Esophagus muscularis mucosa (tissue), 4 donors: ENCODE measurements at places on chromosomes 5 and 9. TPM values are rescaled to one million over a fixed set of nuclear protein-coding genes. Genes with fewer than 3 reads are reported as not detected.
A peak's percentile ranks its signal among the peaks of the same experiment; 100 is the strongest.

GRCh38 chr9:92734931-92735635, 29.6 kb downstream of the BICD2 start:
- peaks cover 70% of the 10 kb centered on the region for H3K4me1 ChIP-seq
- no peaks in the 10 kb centered on the region for H3K27me3 ChIP-seq
- no peaks in the 10 kb centered on the region for H3K36me3 ChIP-seq
- no peak overlapping the region for H3K4me3 ChIP-seq
- no peak overlapping the region for H3K27ac ChIP-seq

DNA sequence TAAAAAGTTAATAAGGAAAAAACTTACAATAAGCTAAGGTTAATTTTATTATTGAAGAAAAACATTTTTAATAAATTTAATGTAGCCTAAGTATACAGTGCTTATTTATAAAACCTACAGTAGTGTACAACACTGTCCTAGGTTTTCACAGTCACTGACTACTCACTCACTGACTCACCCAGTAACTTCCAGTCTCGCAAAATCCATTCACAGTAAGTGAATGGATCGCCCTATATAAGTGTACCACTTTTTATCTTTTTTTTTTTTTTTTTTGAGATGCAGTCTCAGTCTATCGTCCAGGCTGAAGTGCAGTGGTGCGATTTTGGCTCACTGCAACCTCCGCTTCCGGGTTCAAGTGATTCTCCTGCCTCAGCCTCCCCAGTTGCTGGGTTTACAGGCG, 47.7 kb downstream of the FNIP1 start:
- H3K27me3 ChIP-seq = no peaks in the 10 kb centered on the region
- H3K36me3 ChIP-seq = no peaks in the 10 kb centered on the region
- H3K4me1 ChIP-seq = peaks cover 9% of the 10 kb centered on the region
- no peak overlapping the region for H3K27ac ChIP-seq

- no peaks in the 10 kb centered on the region for H3K27me3 ChIP-seq
- no peak overlapping the region for H3K27ac ChIP-seq
- DNase-seq = no peak
- no peaks in the 10 kb centered on the region for H3K4me1 ChIP-seq
Observed at GRCh38 chr9:92058723-92059444, 56.3 kb downstream of the SPTLC1 start.

GRCh38 chr5:81513982-81514381, 120.0 kb upstream of the ACOT12 start:
- H3K4me3 ChIP-seq = no peak overlapping the region
- H3K4me1 ChIP-seq = no peaks in the 10 kb centered on the region
- no peak for DNase-seq
- H3K27me3 ChIP-seq = no peaks in the 10 kb centered on the region

Gene SLC36A2
- total RNA-seq = not detected

GRCh38 chr5:158807946-158808345, 291.8 kb downstream of the EBF1 start:
- H3K36me3 ChIP-seq = no peaks in the 10 kb centered on the region
- no peaks in the 10 kb centered on the region for H3K27me3 ChIP-seq
- DNase-seq = no peak
- H3K4me3 ChIP-seq = no peak overlapping the region

DNA sequence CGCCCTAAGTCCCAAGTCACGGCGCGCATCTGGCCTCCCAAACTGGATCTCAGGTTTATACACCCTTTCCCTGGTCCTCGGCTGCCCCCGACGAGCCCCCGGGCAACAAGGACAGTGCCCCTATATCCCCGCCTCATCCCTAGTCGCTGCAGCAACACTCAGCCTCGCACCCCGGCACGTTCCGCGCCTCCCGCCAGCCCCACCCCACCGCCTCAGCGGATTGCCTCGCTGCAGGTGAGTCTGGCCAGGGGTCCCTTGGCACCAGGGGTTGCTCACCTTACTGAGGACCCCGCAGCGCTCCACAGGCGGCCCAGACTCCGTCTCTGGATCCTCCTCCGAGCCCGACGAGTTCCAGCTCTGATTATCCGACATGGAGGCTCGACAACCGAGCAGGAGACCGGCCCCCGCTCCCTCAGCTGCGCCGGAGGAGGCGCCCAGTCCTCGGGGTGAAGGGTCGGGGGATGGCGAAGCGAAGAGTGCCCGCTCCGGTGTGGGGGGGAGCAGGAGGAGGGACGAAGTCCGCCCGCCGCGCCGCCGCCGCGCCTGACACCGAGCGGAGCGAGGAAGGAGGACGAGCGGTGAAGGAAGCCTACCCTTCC, 494 bp downstream of the CERT1 start:
- H3K27me3 ChIP-seq = no peaks in the 10 kb centered on the region
- peak overlapping the region; percentile 93 for H3K27ac ChIP-seq
- peak; percentile 92 for DNase-seq
- peak overlapping the region; percentile 69 for H3K4me3 ChIP-seq

DNA sequence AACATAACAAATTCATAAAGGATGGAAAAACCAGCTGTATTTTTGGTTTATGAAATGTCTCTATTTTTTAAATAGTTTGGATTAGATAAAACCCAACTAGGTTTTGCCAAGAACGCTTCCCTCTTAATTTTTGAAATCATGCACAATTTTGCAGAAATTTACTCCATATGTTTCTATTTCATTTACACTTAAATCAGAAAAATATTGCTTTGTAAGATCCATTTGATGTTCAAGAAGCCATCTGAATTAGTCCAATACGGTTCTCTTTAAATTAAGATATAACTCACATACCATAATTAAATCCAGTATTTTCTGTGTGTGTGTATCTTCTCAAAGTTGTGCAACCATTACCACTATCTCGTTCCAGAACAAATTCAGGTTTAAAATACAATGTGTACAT, 78.6 kb upstream of the FBXL7 start:
- H3K4me3 ChIP-seq = no peak overlapping the region
- H3K4me1 ChIP-seq = peaks cover 32% of the 10 kb centered on the region
- DNase-seq = no peak

GRCh38 chr5:124043456-124043855, 531.5 kb downstream of the CSNK1G3 start:
- H3K27me3 ChIP-seq = no peaks in the 10 kb centered on the region
- peaks cover 21% of the 10 kb centered on the region for H3K4me1 ChIP-seq
- no peaks in the 10 kb centered on the region for H3K36me3 ChIP-seq
- DNase-seq = no peak

DNA sequence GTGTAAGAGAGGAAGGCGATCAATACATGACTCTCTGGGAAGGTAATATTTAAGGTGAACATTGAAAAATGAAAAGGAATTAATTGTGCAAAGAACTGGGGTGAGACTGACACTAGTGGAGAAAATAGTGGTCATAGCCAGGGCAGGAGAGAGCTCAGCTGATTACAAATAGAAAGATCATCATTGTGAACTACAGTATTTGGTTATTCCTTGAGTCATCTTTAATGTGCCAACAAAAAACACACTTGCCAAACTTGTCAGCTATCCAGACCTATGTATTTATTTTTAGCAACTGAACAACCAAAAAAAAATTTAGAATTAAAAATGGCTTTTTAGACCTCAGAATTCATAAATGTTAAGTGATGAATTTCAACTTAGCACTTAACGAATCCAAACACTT, 749.8 kb upstream of the CDH9 start:
- no peak overlapping the region for H3K4me3 ChIP-seq
- H3K36me3 ChIP-seq = no peaks in the 10 kb centered on the region
- no peaks in the 10 kb centered on the region for H3K27me3 ChIP-seq
- no peak for DNase-seq

Gene ANKRD20A1
- total RNA-seq = not detected

GRCh38 chr9:135341612-135342169, 137.9 kb upstream of the PPP1R26 start:
- H3K4me1 ChIP-seq = peaks cover 32% of the 10 kb centered on the region
- H3K36me3 ChIP-seq = no peaks in the 10 kb centered on the region
- H3K27me3 ChIP-seq = no peaks in the 10 kb centered on the region
- no peak overlapping the region for H3K27ac ChIP-seq
- no peak for DNase-seq
- no peak overlapping the region for H3K4me3 ChIP-seq

GRCh38 chr9:92608909-92609445, 61.0 kb downstream of the IPPK start:
- no peak overlapping the region for H3K4me3 ChIP-seq
- H3K27ac ChIP-seq = peak overlapping the region; percentile 70
- no peak for DNase-seq
- no peaks in the 10 kb centered on the region for H3K36me3 ChIP-seq
